H4 (cell line): ENCODE measurements at places on chromosomes 3 and 15. TPM values are rescaled to one million over a fixed set of nuclear protein-coding genes. Genes with fewer than 3 reads are reported as not detected.

DNA sequence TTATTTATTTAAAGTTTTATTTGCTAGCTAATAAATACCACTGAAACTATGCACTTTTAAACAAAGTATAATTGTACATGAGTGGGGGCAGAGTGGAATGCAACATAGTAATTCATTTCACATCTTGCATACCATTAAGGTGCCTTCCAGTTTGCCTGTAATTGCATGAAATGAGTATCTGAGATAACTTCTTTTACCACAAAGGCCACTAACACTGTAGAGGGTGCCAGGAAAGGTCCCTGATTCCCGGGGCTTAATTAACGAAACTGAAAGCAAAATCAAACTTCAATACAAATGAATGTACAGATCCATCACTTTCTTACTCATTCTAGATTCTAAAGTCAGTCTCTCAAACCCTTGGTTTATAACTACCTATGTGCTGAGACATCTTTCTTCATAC lies 2.1 kb downstream of the CD47 start:
- peak; percentile 45 for DNase-seq

GRCh38 chr3:28118087-28118486 lies 123.3 kb upstream of the CMC1 start:
- DNase-seq: no peak

- DNase-seq: no peak
Observed at GRCh38 chr3:76051145-76051544, 265.8 kb upstream of the ZNF717 start.

The SCN11A gene
- total RNA-seq: not detected in 2 replicates

The RAMAC gene
- total RNA-seq: 47.9 and 54.5 TPM in 2 replicates

DNA sequence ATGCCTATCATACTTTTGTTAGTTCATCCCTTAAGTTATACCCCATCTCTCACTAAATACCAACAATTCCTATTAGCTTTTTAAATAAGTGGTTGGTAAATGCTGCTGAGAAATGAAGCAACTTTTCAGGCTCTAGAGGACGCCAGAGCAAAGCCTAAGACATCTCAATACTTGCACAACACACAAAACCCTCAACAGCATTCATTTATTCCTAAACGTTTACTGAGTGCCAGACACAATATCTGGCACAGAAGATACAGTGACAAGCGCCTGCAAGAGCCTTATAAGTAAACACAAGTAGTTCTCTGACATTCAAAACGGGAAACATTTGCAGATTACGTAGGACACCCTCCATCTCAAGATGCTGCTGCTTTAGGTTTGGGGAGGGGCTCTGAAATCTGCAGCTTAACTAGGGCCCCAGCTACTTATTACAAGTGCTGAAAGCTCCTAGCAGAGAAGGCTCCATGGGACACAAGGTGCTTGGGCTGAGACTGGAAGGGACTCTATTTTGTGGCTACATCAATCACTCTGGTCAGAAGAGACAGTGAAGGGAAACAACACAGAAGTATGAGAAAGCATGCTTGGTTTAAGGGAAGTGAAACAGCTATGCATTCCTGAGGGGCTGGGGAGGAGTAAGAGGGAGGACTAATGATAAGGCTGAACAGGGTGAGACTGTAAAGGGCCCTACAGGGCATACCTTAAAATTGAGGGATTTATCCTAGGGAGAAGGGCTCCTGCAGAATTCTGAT lies 311.3 kb downstream of the PLCL2 start:
- peak; percentile 12 for DNase-seq

- peak; percentile 57 for DNase-seq
Observed at GRCh38 chr3:160707187-160707794, 30.3 kb downstream of the ARL14 start.

DNA sequence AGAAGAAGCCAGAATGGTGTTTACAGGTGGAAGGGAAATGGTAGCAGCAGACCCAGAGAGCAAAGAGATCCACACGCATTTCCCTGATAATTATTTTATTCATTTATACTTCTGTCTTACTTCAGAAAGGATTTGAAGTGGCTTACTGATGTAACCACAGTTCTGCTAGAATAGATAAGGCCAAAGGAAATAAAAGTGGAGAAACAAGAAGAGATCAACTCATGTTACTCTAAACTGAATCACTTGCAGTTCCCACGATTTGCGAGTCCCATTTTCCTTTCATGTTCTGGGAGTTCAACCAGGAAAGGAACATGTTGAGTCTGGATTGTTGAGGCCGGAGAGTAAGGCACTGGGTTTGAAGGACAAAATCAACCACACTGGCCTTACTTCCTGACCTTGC lies 151.8 kb downstream of the MYRIP start:
- DNase-seq: no peak

DNA sequence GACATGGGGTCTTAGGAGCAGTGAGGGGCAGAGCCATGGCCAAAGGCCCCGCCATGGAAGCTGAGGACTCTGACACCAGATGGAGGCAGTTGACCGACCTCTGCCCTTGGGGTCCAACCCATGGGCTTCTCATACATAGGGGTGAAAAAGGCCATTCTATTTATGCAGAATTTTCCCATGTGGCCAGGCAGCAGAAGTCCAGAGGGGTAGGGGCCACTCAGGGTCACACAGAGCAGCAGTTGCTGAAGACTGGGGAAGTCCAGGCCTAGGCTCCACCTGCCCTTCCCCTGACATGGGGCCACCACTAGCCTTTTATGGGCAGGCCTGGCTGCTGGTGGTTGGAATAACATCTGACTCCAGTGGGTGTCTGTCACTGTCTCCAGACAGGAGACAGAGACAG lies 6.4 kb downstream of the PRSS50 start:
- no peak for DNase-seq

- DNase-seq: no peak
Observed at GRCh38 chr15:47384776-47385175, 332.5 kb upstream of the SEMA6D start.

GRCh38 chr15:33586786-33587697 lies 276.3 kb downstream of the RYR3 start:
- DNase-seq: no peak

- DNase-seq: no peak
Observed at GRCh38 chr3:39183211-39184080, 8.9 kb downstream of the XIRP1 start.

DNA sequence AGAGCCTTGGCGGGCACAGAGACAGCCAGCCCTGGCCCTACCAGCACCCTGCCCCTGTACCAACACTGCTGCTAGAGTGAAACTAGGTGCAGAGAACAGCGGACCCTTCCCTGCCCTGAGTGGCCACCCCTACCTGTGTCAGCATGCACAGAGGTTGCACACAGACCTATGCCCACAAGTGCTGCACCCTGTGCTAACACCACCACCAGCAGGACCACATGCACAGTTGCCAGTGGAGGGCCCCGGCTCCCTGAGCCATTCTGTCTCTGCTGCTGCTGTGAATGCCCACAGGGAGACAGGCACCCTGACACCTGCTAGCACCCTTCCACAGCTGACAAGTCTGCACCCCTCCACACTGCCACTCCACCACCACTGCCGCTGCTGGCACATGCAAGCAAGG lies 131.8 kb downstream of the NEK11 start:
- DNase-seq: no peak

- DNase-seq: no peak
Observed at GRCh38 chr15:74445816-74446763, 12.3 kb upstream of the SEMA7A start.

The SIDT1 gene
- not detected in 2 replicates for total RNA-seq

DNA sequence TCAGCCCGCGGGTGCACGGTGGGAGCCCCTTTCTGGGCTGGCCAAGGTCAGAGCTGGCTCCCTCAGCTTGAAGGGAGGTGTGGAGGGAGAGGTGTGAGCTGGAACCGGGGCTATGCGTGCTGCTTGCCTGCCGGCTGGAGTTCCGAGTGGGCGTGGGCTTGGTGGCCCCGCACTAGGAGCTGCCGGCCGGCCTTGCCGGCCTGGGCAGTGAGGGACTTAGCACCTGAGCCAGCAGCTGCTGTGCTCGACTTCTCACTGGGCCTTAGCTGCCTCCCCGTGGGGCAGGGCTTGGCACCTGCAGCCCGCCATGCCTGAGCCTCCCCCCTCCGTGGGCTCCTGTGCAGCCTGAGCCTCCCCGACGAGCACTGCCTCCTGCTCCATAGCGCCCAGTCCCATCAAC lies 36.0 kb downstream of the TRH start:
- no peak for DNase-seq

The LDHAL6B gene
- total RNA-seq: not detected in 2 replicates

The NUDT16 gene
- 7.9 and 9.0 TPM in 2 replicates for total RNA-seq

DNA sequence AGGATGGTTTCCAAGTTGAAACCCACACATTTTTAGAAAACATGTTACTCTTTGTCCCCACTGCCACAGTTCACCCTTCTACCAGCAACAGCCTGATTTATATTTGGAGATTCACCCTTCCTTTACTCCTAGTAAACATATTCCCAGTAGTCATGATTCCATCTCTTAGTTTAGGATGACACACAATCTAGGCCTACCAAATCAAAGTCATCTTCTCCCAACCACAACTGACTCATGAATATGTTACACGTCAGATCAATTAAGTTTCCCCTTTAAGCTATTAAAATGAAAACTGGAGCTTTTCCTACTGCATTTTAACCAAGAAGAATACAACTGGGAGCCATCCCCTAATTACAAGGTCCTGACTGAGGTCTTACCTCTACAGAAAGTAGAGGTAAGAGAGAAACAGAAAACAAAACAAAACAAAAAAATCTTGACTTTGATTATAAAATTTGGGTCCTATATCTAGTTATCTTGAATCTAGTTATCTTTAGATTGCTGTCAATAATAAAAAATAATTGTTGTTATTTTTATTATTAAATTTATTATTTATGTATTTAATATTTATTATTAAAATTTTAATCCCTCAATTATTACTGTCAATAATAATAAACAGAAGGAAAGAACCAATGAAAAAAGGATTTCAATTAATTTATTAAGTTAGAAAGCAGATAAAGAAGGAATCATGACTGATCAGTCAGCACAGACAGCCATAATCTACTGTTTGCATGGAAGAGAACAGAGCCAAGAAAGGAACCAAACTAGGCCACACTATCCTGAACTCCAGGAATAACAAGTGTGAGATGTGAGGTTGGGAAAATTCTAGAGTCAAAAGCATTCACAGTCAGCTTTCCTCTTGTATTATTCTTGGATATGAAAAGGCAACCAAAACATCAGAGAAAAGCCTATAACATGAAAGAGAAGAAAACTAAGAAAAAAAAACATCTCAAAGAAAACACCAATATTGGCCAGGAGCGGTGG lies 12.5 kb downstream of the DPH6 start:
- no peak for DNase-seq

DNA sequence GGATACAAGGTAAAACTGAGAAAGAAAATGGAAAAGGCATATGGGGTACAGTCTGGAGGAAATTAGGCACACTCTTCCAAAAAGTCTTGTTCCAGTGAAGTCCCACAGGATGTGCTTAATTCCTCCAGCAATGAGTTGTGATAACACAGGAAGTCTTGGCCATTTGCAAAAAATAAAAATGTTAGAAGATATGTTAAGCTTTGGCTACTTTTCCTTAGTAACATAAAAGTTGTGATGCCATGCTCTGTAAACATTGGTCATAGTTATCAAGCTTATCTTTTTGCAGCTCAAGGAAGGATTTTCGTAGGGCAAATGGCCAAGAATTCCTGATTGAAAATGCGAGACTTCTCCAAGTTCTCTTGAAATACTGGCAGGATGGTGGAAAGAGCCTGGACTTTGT lies 26.4 kb downstream of the LNP1 start:
- no peak for DNase-seq

- no peak for DNase-seq
Observed at GRCh38 chr3:12536423-12536822, 8.9 kb downstream of the MKRN2OS start.

DNA sequence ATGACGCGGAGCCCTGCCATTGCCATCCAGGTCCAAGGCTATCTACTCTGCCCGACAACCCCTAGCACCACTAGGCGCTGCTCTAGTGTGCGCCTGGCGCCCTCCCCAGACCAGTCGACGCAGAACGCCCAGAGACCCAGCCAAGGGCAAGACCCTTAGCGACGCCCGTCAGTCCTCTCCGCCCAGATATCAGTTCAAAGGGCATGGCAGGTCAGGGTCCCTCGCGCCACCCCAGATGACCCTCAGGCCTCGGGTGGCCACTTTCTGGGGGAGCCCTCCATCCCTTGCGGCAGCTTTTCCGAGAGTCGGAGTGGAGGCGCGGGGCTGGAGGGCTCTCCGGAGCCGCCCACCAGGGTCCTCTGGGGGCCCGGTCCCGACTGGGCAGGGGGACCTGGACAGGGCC lies 371 bp upstream of the CLSTN2 start:
- peak; percentile 76 for DNase-seq

The RBP2 gene
- total RNA-seq: not detected in 2 replicates

The IL17RD gene
- 0.55 and 0.56 TPM in 2 replicates for total RNA-seq

DNA sequence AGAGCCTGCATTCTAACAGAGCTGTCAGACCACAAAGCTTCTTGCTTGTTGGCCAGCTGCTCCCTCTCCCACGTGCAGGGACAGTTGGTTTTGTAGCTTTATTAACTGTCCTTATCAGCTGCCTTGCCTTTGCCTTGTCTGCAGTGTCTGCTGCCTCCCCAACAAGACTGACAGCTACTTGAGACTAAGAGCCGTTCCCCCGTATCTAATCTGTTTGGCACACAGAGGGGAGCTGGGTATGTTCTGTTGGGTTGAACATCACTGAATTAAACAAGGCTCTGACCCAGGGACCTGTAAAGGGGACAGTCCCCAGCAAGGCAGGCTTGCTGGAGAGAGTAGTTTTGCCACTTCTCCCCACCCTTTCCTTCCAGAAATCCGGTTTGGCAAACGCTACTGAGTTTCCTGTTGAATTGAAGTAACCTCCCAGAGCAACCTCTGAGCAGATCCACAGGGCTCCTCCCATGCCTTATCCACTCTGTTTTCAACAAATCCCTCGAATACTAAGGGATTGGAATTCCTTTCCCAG lies 116.1 kb downstream of the ANP32A start:
- DNase-seq: no peak

The MANF gene
- total RNA-seq: 135 and 150 TPM in 2 replicates

DNA sequence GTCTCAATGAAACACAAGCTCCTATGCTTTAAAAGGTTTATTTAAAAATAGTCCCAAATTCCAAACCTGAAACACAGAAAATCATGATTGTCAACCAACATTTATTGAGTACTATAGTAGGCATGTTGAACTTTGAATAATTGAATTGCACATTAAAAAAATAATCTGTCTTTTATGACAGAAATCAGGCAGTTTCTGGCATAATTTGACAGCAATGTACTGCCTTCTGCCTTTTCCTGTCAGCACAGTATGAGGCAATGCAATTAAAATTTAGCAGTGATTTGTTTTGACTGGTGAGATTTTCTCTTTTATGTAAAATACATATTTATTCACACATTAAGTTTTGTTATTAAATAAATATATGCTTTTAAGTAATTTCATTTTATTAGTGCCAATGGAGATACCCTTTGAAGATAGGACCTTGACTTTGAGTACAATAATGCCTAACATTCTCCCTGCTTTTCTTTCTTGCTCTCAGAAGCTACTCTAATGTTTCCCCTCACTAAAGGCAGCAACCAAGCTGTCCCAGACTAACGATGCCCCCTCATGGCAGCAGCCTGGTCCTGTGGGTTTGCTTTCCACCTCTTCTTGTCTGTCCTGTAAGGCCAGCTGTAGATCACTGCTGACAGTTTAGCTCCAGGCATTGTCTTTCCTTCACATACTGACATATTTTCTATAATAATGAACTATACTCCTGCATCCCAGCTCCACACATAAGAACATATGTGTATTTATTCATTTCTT lies 346.7 kb downstream of the IL20RB start:
- no peak for DNase-seq

The TMEM45A gene
- total RNA-seq: 22.1 and 31.6 TPM in 2 replicates
